RPMI7951 (cell line): ENCODE measurements at places on chromosomes 3 and 15.

GRCh38 chr3:117486719-117487716 lies 777.4 kb downstream of the TUSC7 start:
- no peak for DNase-seq

DNA sequence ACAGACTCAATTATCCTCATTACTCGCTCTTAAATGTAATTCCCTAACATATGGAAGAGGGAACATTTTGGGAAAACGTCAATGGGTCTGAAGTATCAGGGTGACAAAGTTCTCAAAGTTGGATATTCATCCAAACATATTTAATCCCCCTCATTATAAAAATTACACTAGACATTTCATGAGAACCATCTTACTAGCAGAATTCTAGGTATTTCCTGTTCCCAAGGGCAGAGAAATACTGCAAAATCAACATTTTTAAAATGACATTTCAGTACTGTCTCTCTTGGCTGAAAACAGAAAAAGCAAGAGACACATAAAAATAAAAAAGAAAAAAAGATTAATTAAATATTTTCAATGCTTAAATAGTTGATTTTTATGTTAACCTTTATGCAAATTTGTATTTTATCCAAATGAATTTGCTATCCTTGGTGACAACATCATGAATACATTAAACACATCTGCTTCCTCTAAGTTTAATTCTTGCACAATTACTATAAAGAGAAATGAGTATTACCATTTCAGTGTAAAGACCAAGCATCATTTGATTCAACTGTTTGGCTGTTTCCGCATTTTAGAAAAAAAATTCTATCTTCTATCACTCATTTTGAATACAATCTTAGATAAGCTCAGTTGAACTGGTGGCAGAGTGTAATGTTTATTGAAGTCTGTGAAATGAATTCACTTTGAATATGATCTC lies 114.8 kb upstream of the COL8A1 start:
- no peak for DNase-seq

GRCh38 chr15:38071211-38071972 lies 137.0 kb downstream of the TMCO5A start:
- DNase-seq = no peak

GRCh38 chr3:49255112-49255511 lies 21.9 kb downstream of the C3orf62 start:
- DNase-seq = peak; percentile 54

- DNase-seq = peak; percentile 57
Measured at GRCh38 chr3:129616713-129617112, 10.2 kb upstream of the PLXND1 start.

GRCh38 chr3:39388741-39389248 lies 5.6 kb downstream of the SLC25A38 start:
- DNase-seq = no peak

DNA sequence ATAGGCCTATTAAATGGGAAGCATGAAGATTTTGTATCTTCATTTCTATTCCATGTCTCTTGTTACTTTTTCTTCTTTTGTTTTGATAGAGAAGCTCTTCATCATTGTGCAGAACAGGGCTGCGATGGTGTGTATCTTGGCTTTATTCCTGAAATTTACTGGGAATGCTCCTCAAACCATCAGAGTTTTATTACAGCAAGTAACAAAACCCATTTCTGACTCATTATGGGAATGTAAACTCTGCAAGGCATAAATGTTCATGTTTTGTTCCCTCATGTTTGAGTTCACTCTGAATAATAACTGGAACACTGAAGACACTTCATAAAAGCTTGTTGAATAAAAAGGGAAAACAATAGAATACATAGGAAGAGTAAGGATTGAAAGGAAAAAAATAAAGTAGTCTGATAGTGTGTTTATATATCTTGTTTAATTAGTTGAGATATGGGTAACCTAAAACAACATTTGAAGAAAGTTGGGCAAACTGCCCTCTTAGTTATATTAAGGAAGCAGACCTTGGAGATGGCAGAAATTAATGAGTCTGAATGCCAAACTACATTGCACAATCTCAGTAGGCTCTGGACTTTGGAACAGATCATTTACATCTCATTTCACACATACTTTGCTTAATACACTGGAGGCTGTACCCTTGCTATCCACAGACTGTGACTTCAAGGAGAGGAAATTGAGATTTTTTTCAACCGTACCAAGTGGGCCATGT lies 521.5 kb downstream of the GRM7 start:
- DNase-seq = no peak

- DNase-seq = no peak
Measured at GRCh38 chr3:159069866-159070425, 268.1 kb downstream of the MFSD1 start.

DNA sequence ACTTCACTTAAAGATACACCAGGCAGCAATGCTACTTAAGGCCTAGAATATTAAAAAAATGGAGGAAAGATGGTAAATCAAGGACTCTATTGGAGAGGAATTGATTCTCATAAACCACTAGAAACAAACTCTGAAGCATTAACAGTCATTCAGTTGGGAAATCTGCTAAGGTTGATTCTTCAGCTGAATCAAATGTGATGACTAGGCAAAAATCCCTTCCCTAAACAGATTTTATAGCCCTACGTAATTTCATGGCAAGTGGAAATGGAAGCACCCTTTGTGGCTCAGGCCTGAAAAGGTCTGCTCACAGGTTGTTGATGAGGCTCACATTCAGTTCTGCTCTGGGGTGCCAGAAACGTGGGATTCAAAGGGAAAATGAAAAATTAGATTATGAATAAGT lies 38.8 kb upstream of the ARL14 start:
- DNase-seq = no peak

DNA sequence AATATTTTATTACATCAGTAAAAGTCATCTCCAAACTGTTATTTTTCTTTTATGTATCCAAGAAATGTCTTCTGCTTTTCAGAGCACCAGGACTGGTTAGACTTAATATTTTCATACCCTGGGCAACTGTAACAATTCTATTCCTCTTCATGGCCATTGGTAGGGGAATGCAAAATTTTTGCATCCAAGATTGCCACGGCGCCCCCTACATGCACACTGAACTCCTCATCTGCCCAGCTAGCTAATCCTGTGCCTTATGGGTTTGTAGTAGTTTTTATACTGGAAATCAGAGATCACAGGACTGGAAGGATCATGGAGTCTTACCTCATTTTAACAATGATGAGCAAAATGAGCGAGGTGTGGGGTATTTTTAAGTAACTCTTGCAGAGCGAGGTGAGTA lies 74.2 kb downstream of the CRTC3 start:
- DNase-seq = peak; percentile 35

DNA sequence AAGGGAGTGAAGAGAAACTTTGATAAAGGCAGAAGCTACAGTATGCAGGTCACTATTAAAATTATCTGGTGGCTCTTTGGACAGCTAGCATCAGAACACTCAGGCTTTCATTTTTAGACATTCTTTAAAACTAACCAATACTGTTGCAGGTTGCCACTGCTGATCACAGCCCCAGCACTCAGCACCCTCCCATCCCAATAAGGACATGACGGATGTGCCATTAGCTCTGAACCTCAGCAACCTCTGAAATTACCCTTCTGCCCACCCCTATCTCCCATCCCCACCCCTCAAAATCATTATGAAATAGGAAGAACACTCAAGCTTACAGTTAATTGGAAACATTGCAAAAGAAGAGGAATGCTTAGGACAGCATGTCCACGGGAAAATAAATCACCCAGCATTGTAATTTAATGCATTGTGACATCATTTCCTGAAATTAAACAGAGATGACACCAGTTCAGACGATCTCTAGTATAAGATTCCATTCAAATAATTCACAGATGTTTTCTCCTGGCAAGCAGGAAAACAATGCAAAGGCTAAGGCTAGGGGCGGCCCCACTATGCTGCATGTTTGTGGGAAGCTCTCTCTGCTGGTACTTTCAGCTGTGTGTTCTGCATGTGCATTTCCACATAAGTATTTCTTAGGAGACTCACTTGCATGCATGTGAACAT lies 71.6 kb downstream of the MEIS2 start:
- peak; percentile 37 for DNase-seq

GRCh38 chr15:61186905-61187741 lies 42.0 kb downstream of the RORA start:
- no peak for DNase-seq

GRCh38 chr3:187027531-187028278 lies 97.4 kb downstream of the ST6GAL1 start:
- no peak for DNase-seq

DNA sequence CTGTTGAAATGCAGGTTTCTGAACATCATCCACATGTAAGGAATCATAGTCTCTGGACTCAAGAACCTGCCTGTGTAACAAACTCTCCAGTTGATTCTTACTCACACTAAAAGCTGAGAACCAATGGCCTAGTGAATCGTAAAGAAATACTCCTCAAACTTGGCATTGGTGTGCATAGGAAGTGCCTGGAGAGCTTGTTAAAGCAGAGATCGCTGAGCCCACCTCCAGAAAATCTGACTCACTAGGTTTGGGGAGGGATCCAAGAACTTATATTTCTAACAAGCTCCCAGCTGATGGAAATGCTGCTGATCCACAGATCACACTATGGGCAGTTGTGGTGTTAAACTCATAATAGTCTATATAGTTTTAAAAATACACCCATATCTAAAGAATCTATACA lies 55.8 kb upstream of the LMCD1 start:
- peak; percentile 93 for DNase-seq

DNA sequence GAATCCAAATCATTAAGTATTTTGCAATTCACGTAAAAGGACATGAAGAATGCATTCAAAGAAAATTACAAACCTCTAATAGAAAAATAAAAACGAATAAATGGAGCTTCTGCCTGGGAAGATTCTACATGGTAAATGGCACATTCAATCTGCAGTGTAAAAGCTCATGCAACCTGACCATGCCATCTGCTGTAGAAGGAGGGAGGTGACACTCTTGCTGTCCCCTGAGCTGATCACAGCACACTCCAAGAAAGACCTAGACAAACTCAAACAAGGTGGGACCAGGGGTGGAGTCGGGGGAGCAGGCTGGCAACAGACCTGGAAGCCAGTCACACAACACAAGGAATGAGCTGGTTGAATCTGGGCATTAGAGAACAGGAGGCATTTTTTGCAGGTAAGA lies 101.8 kb downstream of the BDH1 start:
- DNase-seq = peak; percentile 60

- DNase-seq = no peak
Measured at GRCh38 chr3:62815981-62816380, 59.2 kb downstream of the CADPS start.

DNA sequence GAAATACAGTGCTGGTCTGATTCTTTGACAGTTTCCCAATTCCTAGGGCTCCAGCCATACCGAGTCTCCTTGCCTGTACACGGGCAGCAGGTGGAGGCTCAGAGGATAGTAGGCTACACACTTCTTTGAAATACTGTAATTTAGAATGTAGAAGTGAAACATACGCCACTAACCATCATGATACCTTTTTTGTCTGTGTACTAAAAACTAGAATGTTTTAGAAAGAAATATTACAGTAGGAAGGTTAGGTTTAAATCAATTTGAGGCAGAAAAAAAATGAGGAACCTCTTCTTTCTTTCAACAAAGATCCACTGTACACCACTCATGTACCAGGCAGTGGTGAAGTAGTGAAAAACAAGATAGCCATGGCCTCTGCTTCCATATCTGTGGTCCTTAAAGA lies 354.7 kb downstream of the MCTP2 start:
- DNase-seq = no peak

DNA sequence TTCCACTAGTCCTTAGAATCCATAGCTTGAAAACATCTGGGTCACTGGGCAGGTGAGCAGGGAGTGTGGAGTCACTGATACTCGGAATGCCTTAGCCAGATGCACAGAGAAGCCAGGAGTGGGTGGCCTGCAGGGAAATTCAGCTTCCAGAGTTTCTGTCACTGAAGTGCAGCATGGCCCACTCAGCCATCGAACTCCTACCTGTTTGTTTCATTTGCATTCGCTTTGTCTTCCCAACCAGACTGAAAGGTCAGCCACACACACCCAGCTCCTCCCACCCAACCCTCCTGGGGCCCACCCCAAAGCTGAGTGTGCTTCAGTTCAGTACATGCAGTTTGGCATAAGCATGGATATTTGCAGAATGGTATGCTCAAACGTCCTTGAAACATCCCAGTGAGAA lies 124.5 kb upstream of the ATP10A start:
- DNase-seq = no peak

DNA sequence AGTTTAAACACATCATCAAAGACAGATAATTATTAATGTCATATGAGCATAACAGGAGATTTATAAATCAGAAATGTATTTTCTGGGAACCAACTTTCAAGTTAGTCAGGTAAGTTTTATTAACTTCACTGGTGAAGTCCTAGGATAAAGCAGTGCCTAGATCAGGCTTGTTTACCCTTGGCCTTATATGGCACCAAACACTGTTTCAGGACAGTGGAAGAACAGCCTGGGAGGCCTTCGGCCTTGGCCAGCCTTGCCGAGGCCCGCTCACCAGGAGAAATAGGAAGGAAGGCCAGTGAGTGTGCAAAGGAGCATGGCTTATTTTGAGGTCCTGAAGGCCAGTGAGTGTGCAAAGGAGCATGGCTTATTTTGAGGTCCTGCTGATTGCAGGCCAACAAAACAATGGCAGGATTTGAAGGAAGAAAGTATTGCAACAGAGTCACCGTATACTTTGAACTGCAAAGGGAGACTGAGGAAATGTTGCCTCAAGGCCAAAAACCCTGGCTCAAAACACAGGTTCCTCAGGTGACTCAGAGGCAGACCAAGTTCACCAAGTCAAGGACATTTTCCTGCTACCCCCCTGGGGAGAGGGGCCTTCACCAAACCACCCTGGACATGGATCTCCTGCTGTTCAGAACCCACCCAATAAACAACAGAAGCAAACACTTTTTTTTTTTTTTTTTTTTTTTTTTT lies 174.3 kb downstream of the TP63 start:
- DNase-seq = no peak
